Activated naive CD8-positive, alpha-beta T cell treated with anti-CD3 and anti-CD28 coated beads, Interleukin-2, amount 50 U/mL, for 16 hours (primary cell): ENCODE measurements at places on chromosomes 1 and 21.

- no peak for DNase-seq
Measured at GRCh38 chr1:242006976-242007375, 8.1 kb upstream of the MAP1LC3C start.

- DNase-seq = no peak
Measured at GRCh38 chr1:180370188-180370587, 132.2 kb downstream of the ACBD6 start.

- DNase-seq = no peak
Measured at GRCh38 chr1:14613926-14614325, 15.4 kb downstream of the KAZN start.

DNA sequence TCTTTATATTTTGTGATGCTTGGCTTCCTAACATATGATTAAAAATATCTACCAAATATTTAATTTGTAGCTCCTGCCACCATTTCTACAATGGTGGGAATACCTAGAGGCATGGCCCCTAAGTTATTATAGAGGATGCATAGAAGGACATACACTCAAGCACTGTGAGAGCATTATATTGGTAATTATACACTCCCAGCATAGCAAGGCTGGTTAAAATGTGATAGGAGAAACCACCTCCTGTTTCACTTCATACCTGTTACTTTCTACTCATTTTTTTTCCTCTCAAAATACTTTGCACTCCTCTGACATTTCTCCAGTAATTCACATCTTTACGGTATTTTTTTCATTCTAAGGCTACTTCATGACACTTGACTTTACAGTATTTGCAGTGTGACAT is 92.9 kb downstream of the HS2ST1 start:
- no peak for DNase-seq

GRCh38 chr1:77834771-77835334 is 53.6 kb upstream of the NEXN start:
- no peak for DNase-seq

- DNase-seq = no peak
Measured at GRCh38 chr1:7223334-7224080, 438.3 kb downstream of the CAMTA1 start.

GRCh38 chr1:80367058-80367457 is 1360.5 kb upstream of the ADGRL4 start:
- DNase-seq = no peak

- DNase-seq = no peak
Measured at GRCh38 chr1:81435175-81435574, 365.6 kb upstream of the ADGRL2 start.

GRCh38 chr1:44909901-44910544 is 67.0 kb upstream of the PTCH2 start:
- DNase-seq = no peak

GRCh38 chr1:209215826-209216225 is 367.7 kb upstream of the CAMK1G start:
- DNase-seq = no peak

DNA sequence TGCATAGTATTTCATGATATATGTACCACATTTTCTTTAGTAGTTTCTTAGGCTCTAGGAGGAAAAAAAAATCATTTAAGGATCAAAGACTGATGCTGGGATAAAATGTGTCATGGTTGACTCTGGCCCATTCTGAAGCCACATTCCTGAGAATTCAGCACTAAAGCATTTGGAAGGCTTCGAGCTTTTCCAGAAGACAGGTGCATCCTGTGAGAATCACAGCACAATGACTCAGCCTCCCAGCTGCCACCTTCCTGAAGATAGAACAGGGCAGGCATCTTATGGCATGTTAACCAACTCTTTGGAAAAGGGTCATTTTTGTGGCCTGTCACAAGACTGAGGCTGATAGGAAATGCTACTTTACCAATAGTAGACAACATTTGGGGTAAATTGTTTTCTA is 359.9 kb downstream of the PCP4 start:
- DNase-seq = no peak

DNA sequence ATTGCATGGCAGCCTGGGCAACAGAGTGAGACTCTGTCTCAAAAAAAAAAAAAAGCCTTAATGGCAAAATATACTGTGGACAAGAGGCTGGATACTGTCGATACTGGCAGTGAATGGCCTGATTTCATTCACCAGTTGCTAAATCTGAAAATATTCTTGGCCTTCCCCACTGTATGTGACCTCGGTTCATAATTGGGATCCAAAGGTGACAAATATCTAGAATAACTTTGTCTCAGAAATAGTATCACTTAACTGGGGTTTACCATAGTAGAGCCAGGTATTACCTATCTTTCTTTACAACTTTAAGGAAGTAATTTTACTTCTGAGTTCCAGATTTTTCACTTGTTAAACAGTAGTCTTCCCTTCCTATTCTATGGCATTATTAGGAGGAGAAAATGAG is 8.4 kb downstream of the MTF2 start:
- DNase-seq = no peak

DNA sequence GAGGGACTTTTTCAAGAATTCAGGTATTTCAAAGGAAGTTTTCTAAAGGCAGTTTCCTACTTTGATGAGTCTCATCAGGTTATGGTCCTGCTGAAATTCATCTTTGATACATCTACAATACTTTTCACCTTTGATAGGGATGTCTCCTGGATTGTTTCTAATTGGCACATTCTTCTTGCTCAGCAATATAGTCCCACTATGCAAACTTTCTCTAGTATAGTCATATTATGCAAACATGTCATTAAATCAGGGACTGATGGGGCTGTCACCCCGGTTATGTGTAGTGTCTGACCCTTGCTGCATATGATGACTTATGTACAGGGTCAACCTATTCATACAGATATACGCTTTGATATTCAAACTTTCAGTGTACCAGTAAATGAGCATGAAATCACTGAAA is 379 bp upstream of the FCRL1 start:
- DNase-seq = no peak

DNA sequence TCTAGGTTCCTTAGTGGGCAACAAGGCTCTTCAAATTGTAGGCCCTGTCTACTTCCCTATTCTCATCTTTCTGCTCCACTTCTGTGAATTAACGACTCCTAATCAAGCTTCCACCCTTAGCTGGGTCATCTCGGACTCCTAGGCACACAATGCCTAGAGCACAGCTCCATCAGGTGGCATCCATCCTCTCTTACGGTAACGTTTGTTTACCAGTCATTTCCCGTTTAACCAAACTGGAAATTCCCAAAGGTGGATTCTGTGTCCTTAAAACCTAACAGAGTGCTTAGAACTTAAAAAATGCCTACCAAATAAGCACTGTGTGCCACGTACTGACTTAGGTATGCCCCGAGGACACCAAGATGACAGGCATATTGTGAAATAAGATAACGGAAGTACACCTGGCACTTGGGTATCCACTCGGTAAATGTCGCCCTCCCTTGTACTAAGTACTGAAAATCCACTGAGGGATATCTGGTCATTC is 1.5 kb downstream of the PARP1 start:
- no peak for DNase-seq

DNA sequence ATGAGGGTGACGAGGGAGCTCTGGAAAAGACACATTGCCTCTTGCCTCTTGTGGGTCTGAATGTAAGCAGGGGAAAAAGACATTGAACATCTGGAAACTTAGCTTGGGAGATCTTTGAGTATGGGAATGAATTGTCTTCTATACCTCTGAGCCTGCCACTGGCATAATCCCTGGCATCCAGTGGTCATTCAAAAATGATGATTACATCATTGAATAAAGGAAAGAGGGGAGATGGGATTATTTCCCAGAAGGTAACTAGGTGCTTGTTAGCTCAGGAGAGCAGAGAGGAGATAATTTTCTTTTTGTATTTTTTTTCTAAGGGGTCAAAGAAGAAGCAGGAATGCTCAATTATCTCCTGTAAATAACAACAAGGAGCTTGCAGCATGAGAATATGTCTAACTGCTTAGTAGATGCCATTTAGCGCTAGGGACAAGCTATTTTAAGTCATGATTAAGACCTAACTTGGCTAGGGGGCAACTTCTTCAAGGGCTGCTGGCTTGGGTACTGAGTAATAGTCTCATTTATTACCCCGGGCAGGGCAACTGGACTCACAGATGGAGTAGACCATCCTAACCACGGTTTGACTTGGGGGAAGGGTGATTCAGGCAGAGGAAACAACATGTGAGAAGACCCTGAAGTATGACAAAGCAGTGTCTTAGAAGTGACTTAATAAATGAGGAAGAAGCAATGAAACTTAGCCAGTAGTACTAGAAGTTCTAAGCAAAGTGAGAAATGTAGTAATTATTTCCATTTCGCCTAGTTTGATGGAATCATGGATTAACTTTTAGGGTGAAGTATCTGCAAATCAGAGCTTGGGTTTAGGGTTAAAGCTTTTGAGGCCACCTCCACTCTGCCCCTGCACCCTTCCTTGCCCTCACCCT is 11.0 kb upstream of the XCL2 start:
- no peak for DNase-seq

- no peak for DNase-seq
Measured at GRCh38 chr1:97433094-97433823, 487.6 kb downstream of the DPYD start.

DNA sequence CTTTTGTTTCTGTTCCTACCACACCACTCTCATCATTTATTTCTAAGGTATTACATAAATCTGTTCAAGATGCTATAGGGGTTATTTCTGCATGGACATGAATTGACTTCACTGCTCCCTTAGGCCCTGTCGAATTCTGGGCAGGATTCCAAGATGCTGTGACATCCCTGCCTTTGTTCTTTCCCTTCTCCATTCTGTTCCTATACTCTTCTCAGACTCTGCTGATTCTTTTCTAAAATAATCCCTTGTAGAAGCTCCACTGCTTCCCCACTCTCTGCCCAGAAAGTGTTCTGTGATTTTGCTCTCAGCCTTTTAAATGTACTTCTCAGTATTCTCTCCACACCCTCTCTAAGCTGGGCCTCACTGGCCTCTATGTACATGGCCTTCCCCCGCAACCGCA is 99.2 kb downstream of the PHTF1 start:
- no peak for DNase-seq

DNA sequence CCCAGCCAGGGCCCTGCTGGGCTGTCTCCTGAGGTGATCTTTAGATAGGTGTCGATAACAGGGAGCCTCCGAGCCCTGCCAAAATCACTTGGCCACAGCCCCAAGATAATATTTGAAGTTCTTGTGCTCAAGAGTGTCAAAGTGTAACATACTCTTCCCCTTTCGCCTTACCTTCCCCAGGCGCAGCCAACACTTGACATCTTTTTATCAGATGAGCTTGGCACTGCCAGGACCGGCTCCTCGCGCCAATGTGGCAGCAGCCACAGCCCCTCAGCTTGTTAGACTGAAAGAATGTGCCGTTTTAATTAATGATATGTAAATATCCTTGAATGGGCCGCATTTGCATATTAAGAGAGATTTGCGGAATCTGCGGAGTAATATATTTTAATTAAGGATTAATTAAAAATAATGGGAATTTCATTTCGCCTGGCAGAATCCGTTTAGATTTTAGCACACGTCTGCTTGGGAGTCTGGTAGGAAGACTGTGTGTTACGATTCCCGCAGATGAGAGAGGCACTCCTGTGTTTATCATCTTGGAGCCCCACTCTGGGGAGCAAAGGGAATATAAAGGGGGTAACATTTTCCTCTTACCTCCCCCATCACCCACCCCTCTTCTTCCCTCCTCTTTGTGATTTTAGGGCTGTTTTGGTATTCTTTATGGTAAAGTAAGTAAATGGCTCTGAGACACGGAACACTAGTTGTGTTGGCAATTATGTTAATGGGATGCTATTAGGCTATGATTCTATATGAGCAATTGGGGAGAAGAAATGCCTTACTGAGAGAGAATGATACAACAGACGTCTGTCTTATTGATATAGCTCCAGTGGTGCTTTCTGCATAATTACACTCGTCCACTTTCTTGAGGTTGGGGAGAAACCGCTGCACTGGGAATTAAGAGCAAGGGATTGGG is 109.8 kb downstream of the PBX1 start:
- no peak for DNase-seq

- no peak for DNase-seq
Measured at GRCh38 chr1:22582661-22583635, 19.7 kb downstream of the EPHA8 start.

DNA sequence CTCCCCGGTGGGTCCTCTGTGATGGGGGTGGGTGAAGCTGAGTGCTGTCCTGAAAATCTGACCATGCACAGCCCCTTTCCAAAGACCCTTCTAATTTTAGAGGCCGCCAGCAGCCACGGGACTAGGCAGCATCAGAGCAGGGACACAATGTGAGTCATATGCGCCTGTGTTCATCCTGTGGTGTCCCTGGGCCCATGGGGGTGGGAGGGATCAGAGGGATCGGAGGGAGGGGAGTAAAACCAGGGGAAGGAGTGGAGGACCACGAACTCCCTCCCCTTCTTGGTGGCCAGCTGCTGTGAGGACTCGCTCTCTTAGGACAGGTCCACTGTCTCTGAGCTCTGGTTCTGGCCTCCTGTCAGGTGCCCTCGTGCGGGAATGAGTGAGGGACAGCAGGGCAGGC is 61.5 kb downstream of the ADARB1 start:
- no peak for DNase-seq

- no peak for DNase-seq
Measured at GRCh38 chr1:201636097-201636496, 97.2 kb downstream of the NAV1 start.

DNA sequence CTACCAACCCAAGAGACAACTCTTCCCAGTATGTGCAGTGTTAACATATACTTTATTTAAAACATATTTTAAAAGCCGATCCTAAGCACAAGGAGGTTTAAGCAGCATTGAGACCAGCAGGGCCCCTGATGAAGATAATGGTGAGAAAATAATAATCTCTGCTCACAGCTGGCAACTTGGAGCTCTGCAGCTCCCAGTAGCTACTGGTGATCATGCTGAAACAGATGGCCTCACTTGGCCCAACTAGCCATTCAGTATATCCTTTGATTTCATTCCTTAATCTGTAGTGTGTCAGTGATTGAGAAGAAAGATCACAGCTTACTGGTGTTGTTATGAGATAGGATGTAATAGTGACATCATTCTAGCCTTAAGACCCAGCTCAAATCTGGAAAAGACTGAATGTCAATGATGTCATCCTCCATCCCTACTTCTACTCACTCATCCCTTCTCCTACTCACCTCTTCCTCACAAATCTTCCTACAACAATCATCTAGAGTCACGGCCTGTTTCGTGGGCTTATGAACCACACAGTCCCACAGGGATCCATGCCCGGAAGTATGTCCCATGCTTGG is 817.9 kb downstream of the PLA2G4A start:
- no peak for DNase-seq

DNA sequence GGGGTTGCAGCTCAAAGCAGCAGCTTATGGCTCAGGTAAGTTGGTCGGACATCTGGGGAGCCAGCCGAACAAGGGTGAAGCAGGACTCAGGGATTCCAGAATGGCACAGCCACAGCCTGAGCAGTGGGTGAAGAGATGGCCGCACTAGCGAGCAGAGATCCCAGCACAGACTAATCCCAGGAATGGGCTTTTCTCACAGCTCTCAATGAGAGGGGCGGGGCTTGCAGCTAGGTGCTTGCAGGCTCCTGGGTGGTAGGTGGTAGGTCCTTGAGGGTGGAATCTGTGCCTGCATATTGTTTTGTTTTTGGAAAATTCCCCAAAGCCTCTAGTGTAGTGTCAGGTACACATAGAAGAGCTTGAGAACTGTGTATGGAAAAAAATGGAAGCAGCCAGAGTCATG is 9.0 kb downstream of the KIAA0040 start:
- DNase-seq = no peak

GRCh38 chr1:17439250-17440073 is at the start of gene RCC2:
Gene RCC2 (minus strand): TSS chr1:17439677. CDS start chr1:17438514, 1,163 bp downstream.
- peak; percentile 45 for DNase-seq

GRCh38 chr1:82258887-82259286 is 458.2 kb downstream of the ADGRL2 start:
- no peak for DNase-seq
